ENCODE measurements at places on chromosomes 7 and 10. TPM values are rescaled to one million over a fixed set of nuclear protein-coding genes. Genes with fewer than 3 reads are reported as not detected.

DNA sequence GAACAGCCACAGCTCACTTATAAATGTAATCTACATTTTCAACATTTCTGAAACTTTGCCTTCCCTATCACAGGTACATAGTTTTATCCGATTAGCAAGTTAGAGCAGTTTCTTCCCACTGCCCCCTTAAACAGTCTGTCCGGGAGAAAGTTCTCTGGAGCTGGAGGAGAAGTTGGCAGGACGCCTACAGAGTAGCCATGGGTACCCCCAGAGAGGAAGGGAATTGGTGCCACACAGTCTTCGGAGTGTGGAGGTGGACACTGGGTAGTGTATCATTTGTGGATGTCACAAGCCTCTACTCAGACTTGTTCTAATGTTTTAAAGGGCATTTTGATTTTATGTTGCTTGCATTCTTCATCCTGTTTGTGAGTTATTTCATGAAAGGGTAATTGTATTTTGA is 39.0 kb downstream of the TAF3 start:
- H3K27me3 ChIP-seq = no peaks in the 10 kb centered on the region
- no peak overlapping the region for H3K4me3 ChIP-seq
- H3K4me1 ChIP-seq = peaks cover 5% of the 10 kb centered on the region
- H3K27ac ChIP-seq = no peak overlapping the region
- no peaks in the 10 kb centered on the region for H3K36me3 ChIP-seq
- no peak for DNase-seq

The CYP26A1 gene
- not detected for total RNA-seq

- H3K4me3 ChIP-seq = no peak overlapping the region
- no peaks in the 10 kb centered on the region for H3K4me1 ChIP-seq
- H3K27ac ChIP-seq = no peak overlapping the region
- no peak for DNase-seq
- no peaks in the 10 kb centered on the region for H3K36me3 ChIP-seq
- H3K27me3 ChIP-seq = no peaks in the 10 kb centered on the region
Observed at GRCh38 chr10:59016043-59016442, 160.4 kb upstream of the PHYHIPL start.

GRCh38 chr10:120578890-120579289 is 121.9 kb downstream of the PLPP4 start:
- no peaks in the 10 kb centered on the region for H3K27me3 ChIP-seq
- H3K4me1 ChIP-seq = peaks cover 12% of the 10 kb centered on the region
- H3K4me3 ChIP-seq = no peak overlapping the region

- H3K4me1 ChIP-seq = no peaks in the 10 kb centered on the region
- H3K27ac ChIP-seq = no peak overlapping the region
- no peaks in the 10 kb centered on the region for H3K27me3 ChIP-seq
Observed at GRCh38 chr7:107684287-107684686, 23.7 kb downstream of the SLC26A4 start.

DNA sequence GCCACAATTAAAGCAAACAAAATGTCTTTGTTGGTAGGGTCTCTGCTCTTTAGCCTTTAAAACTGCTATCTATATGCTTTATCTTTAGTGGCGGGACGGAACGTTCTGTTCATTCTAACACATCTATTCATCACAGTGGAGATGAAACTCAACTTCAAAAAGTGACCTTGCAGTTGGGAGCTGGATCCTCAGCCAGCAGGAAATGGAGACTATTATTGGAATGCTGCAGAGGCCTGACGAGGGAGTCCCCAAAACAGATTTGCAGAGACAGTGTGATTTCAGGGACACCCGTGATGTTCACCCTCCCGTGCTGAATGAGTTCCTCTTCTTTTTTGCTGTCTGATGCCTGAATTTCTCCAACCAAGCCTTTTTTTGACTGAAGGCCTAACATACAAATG is 306.0 kb upstream of the SHH start:
- DNase-seq = no peak
- H3K27me3 ChIP-seq = no peaks in the 10 kb centered on the region
- no peaks in the 10 kb centered on the region for H3K4me1 ChIP-seq
- no peak overlapping the region for H3K4me3 ChIP-seq
- H3K36me3 ChIP-seq = no peaks in the 10 kb centered on the region

- no peak overlapping the region for H3K27ac ChIP-seq
- no peak for DNase-seq
- no peaks in the 10 kb centered on the region for H3K4me1 ChIP-seq
Observed at GRCh38 chr10:81071087-81071796, 533.5 kb downstream of the SH2D4B start.

DNA sequence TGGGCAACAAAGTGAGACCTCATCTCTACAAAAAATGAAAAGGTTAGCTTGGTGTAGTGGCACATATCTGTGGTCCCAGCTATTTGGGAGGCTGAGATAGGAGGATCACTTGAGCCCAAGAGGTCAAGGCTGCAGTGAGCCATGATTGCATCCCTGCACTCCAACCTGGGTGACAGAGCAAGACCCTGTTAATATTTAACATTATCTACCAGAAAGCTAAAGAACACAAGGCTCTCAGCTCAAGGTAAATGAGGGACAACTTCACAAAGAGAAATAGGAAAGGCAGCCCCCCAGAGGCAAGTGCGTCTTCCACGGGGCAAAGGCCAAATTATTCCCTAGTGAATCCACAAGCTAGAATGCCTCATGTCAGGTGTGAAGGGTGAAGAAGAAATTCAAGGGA is 109.6 kb upstream of the PFKP start:
- no peaks in the 10 kb centered on the region for H3K4me1 ChIP-seq
- no peak overlapping the region for H3K27ac ChIP-seq
- H3K4me3 ChIP-seq = no peak overlapping the region
- no peaks in the 10 kb centered on the region for H3K27me3 ChIP-seq

GRCh38 chr10:125201108-125201524 is 40.8 kb upstream of the CTBP2 start:
- no peaks in the 10 kb centered on the region for H3K36me3 ChIP-seq
- H3K27ac ChIP-seq = no peak overlapping the region

DNA sequence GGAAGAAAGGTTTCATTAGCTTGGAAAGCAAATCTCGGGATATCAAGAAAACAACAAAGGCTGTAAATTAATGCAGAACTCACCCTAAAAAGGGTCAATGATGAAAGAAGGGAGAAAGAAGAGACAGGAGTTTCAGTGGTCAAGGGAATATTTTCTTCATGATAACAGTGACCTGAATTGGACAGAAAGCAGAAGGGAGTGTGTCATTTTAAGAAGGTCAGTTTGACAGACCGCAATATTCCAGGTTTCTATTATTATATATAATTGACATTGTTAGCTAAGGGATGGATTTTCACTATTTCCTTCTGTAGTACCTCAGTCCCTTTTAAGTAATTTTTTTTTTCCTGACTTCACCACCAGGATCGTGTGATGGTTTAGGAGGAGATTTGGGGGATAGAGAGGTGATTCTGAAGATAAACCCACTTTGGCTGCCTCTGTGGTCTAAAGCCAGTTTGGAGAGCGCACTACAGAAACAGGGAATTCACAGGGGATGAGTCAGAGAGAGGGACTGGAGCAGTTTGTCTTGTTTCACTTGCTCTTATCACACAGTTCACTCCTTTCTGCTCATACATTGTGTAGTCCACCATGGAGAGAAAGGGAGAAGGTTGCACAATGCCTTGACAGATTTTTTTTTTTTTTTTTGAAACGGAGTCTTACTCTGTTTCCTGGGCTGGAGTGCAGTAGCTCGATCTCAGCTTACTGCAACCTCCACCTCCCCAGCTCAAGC is 417.9 kb downstream of the AUTS2 start:
- no peaks in the 10 kb centered on the region for H3K27me3 ChIP-seq
- H3K36me3 ChIP-seq = no peaks in the 10 kb centered on the region
- H3K4me1 ChIP-seq = peaks cover 29% of the 10 kb centered on the region
- no peak overlapping the region for H3K4me3 ChIP-seq
- DNase-seq = no peak

- no peaks in the 10 kb centered on the region for H3K27me3 ChIP-seq
- no peaks in the 10 kb centered on the region for H3K36me3 ChIP-seq
- no peak overlapping the region for H3K4me3 ChIP-seq
- no peak overlapping the region for H3K27ac ChIP-seq
- H3K4me1 ChIP-seq = no peaks in the 10 kb centered on the region
- no peak for DNase-seq
Observed at GRCh38 chr10:118823256-118823907, 68.6 kb upstream of the CACUL1 start.

- DNase-seq = peak; percentile 68
- H3K27me3 ChIP-seq = no peaks in the 10 kb centered on the region
- no peak overlapping the region for H3K4me3 ChIP-seq
- H3K36me3 ChIP-seq = no peaks in the 10 kb centered on the region
- peaks cover 73% of the 10 kb centered on the region for H3K4me1 ChIP-seq
Observed at GRCh38 chr10:17004801-17005380, 124.7 kb downstream of the CUBN start.

- H3K27ac ChIP-seq = peak overlapping the region; percentile 56
- peak overlapping the region; percentile 5 for H3K4me3 ChIP-seq
- no peak for DNase-seq
- no peaks in the 10 kb centered on the region for H3K27me3 ChIP-seq
- H3K36me3 ChIP-seq = no peaks in the 10 kb centered on the region
Observed at GRCh38 chr10:3239920-3240894, 67.6 kb upstream of the PITRM1 start.

The IGF2BP3 gene
- not detected for total RNA-seq

DNA sequence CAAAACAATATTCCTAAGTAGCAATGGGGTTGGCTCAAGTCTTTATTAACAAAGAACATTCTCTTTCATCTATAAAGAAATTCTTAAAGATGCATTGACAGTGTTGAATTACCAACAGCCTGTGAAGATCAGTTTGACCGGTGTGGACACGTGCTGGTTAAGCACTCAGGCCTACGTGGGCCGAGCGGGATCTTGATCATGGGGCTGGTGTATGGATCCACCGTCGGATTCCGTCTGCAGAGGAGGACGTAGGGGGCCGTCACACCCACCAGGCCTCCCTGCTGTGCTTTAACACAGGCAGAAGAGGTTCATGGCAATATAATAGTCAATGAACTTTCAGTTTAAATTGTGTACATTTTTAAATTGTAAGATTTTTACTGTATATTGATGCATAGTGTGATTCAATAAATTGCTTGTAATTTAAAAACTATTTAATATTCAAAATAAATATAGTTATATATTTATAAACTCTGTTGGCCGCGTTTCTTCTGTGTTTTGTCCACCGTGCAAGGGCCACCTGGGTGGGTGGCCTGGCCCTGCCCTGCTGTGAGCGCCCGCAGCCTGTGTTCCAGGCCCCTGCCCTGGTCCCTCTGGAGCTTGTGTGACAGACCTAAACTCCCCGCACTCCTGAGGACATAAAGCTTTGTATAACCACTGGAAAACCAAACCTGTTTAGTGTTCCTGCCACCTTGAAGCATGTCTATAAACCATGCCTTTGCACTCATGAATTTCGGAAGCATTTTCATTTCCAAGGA is 1.9 kb upstream of the BHLHA15 start:
- no peak for DNase-seq
- peaks cover 35% of the 10 kb centered on the region for H3K36me3 ChIP-seq
- H3K27me3 ChIP-seq = peaks cover 12% of the 10 kb centered on the region
- H3K4me1 ChIP-seq = peaks cover 14% of the 10 kb centered on the region

- no peaks in the 10 kb centered on the region for H3K4me1 ChIP-seq
- DNase-seq = no peak
- H3K27ac ChIP-seq = no peak overlapping the region
- no peaks in the 10 kb centered on the region for H3K36me3 ChIP-seq
- no peaks in the 10 kb centered on the region for H3K27me3 ChIP-seq
Observed at GRCh38 chr7:27689591-27690164, 27.0 kb upstream of the HIBADH start.

GRCh38 chr7:81484261-81484660 is 285.6 kb downstream of the HGF start:
- no peaks in the 10 kb centered on the region for H3K27me3 ChIP-seq
- peaks cover 16% of the 10 kb centered on the region for H3K4me1 ChIP-seq
- DNase-seq = no peak
- H3K4me3 ChIP-seq = no peak overlapping the region
- no peak overlapping the region for H3K27ac ChIP-seq
- H3K36me3 ChIP-seq = no peaks in the 10 kb centered on the region

The TMEM178B gene
- total RNA-seq = 0.42 TPM

All from esophagus muscularis mucosa (tissue), 4 donors.